ENCODE measurements at places on chromosomes 6 and 20. TPM values are rescaled to one million over a fixed set of nuclear protein-coding genes. Genes with fewer than 3 reads are reported as not detected.

DNA sequence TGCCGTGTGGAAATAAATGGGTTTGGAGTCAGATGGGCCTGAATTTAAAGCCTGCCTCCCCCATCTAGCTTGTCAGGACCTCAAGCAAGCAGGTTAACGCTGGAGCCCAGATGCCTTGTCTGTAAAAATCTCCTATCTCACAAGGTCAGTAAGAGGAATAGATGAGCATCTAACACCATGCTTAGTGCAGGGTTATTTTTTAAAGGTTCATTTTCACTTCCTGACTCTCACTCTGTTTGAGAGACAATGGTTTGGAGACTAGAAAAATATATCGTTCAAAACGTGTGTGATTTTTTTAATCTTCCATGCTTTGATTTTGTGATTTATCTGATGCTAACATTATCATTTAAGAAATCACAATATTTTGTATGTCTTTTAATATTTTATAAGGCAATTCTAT, 114.0 kb upstream of the TAB2 start:
- DNase-seq = no peak

- peak; percentile 60 for DNase-seq
These were observed 151.1 kb downstream of the TMEM242 start for GRCh38 chr6:157172231-157172701.

DNA sequence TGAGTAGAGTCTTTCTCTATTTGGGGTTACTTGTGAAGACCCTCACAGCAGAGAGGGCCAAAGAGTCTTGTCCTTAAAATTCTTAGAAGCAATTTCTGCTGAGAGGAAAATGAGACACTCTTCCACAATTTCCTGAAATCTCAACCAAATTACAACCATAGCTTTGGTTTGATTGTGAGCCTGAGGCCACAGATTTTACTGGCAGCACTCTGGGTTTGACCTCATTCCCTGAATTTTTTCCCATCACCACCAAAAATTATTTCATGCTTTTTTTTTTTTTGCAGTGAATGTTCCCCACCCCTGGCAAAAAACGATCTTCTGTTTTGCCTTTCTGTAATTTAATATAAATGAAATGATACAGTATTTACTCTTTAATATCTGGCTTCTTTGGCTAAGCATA, 125.5 kb downstream of the THEMIS start:
- DNase-seq = no peak

DNA sequence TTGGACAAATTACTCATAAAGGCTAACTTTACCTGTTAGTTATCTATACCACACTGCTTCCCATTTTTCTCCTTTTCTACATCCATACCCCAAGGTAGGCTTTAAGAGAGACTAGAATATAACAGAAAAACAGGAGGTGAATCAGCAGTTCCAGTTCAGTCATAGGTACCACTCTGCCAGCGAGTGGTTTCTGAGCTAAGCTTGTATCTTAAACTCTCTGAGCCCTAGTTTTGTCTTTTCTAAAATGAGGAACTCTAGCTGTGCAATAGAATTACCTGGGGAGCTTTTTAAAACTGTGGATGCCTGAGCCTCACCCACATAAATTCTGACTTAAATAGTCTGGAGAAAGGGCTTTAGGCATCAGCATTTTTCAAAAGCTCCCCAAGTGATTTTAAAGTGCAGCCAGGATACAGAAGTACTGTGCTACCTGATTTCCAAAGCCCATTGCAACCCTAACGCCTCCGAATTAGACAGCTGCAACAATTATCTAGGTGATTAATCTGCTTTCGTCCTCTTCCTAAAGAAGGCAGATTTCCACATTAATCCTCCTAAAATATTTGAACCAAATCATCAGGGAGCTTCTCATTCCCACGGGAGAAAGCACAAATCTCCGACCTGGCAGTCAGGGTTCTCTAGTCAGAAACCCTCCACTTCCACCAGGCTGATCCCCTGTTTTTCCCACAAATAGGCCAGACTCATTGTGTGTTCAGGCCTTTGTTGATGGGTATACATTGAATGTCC, 37.4 kb upstream of the RPL7L1 start:
- DNase-seq = no peak

DNA sequence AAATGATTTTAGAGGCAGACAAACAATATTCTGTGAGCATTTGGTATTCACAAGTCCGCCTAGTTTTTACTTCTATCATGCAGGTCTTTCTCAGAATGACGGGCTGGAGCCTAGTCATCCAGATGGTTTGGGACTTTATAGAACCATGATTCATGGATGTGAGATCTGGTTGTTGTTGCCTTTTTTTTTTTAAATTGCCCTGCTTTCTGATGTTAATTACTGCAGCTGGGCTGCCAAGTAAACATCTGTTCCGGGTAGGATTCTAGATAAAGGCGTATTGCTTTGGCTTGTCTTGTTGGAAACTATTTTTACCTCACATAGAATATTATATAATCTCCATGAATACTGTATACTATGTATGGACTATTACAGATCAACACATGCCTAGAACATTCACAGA, 58.1 kb downstream of the RNF217 start:
- no peak for DNase-seq

TSPO2 gene
- polyA plus RNA-seq = 0.74 TPM

FILIP1 gene
- polyA plus RNA-seq = 40.7 TPM

All from muscle of back (tissue), 13 donors.